Activated naive CD4-positive, alpha-beta T cell treated with anti-CD3 and anti-CD28 coated beads, Interleukin-2, amount 50 U/mL, for 16 hours (primary cell): ENCODE measurements at places on chromosomes 12 and 14.

GRCh38 chr12:76422154-76422542 is 73.9 kb upstream of the BBS10 start:
- no peak for DNase-seq

DNA sequence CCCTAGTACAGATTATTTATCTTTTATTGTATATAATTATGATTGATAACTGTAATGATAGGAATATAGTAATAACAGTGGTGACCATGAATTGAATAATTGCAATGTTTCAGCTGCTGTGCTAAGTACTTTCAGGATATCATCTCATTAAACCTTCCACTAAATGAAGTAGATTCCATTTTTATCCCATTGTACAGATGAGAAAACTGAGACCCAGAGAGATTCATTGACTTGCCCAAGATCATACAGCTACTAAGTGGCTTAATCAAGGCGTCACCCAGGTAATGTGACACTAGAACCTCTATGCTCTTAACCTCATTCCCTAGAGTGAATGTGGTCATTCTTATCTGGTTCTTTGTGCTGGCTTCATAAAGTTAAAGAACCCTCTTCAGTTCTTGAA is 124.6 kb downstream of the KTN1 start:
- DNase-seq: no peak

- DNase-seq: peak; percentile 25
These were observed 1168.3 kb downstream of the BCL11B start for GRCh38 chr14:98103705-98104104.

- no peak for DNase-seq
These were observed 657.1 kb downstream of the TMTC2 start for GRCh38 chr12:83343767-83344166.

GRCh38 chr12:30823156-30823699 is 68.5 kb upstream of the CAPRIN2 start:
- DNase-seq: peak; percentile 38

GRCh38 chr14:77301103-77301502 is 19.6 kb downstream of the POMT2 start:
- DNase-seq: peak; percentile 52

- no peak for DNase-seq
These were observed 186.2 kb downstream of the SYNE2 start for GRCh38 chr14:64038841-64039542.
